ENCODE measurements at places on chromosomes 6 and 20. TPM values are rescaled to one million over a fixed set of nuclear protein-coding genes. Genes with fewer than 3 reads are reported as not detected.
A peak's percentile ranks its signal among the peaks of the same experiment; 100 is the strongest.

Gene CD24
- 330 TPM for total RNA-seq

Gene SLC12A5
- 0.77 TPM for total RNA-seq

Gene PSORS1C2
- not detected for total RNA-seq

Gene BPIFB4
- total RNA-seq = not detected

Gene TREM2
- total RNA-seq = not detected

Gene ZFAND3
- total RNA-seq = 24.3 TPM

Gene NUP153
- total RNA-seq = 62.5 TPM

Gene VIP
- not detected for total RNA-seq

Gene PAK5
- 1.6 TPM for total RNA-seq

DNA sequence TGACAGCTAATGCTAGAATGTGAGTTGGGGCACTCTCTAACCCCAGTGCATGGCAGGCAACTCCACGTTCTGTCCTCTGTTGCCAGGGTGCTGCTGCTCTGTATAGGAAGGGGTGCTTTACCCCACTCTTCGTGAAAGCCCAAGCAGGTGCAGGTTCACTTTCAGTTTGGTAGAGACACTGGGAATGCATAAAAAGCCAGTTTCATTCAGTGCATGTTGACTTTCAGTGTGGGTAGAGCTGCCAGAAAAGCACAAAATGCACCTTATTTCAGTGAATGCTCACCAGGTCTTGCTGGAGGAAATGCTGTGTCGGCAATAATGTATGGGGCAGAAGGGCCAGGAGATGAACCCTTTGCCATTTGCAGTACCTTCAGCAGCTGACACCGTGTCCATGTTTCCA, 62.1 kb upstream of the ADGRB3 start:
- no peak for DNase-seq

DNA sequence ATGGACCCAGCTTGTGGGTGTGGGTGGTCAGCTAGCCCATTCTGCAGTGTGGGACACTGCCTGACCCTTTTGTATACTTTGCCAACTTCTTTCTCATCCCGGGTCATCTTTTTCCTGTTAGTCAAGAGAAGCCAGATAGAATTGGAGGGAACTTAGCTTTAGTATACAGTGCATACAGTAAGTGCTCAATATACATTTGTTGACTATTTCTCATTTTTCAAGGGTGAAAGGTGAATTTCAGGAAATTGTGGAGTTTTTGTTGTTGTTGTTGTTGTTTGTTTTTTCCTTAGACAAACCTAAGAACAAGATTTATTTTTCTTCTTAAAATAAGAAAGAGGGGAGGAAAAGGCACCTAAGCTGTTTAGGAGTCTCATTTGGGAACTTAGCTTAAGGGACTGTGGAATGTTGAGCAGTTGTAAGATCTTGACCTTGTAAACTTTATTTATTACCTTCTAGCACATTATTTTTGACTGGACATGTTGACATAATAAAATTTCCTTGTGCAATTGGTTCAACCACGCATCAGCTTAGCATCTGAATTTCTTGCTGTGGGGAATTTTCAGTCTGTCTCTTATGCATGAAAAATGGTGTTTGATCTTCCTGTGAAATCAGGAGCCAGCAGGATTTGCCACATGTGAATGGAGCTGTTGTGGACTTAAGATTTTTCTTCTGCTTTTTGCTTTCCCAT, 113.6 kb downstream of the ARID1B start:
- DNase-seq = no peak

DNA sequence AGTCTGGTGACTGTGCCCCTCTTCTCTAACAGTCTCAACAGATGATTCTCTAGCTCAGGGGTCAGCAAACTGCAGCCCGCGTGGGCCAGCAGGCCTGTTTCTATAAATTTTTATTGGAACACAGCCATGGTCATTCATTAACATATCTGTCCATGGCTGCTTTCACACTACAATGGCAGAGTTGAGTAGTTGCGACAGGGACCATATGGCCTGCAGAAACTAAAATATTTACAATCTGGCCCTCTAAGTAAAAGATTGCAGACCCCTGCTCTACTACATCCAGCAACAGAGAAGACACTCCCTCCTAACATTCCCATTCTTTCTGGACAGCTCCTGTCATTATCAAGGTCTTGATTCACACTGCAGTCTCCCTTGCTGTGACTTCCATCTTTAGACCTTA, 45.2 kb downstream of the PLAGL2 start:
- DNase-seq = no peak

- no peak for DNase-seq
Measured at GRCh38 chr6:64777941-64778785, 928.9 kb downstream of the EYS start.

GRCh38 chr6:25279748-25280343, 672 bp downstream of the CARMIL1 start:
- DNase-seq = peak; percentile 46

GRCh38 chr6:75124983-75125382, 80.9 kb downstream of the COL12A1 start:
- DNase-seq = no peak

- DNase-seq = no peak
Measured at GRCh38 chr6:163229050-163229449, 185.5 kb upstream of the QKI start.

DNA sequence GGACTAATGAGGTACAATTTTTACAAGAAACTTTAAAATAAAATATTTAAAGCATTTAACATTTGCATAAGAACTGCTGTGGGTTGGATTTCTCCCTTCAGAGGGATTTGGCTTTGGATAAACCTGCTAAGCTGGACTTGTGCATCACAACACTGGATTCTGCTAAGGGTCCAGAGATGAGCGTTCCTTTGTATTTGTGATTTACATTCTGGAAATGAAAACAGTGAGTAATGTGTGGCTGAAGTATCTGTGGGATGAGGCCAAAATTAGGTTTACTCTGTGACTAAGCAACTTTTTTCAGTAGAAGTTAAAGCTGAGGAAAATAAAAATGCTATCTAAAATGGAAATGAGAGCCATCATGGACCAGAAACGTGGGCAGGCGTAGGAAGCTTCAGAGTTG, 494.3 kb downstream of the EPM2A start:
- DNase-seq = no peak

- DNase-seq = no peak
Measured at GRCh38 chr6:53161481-53162009, 12.9 kb upstream of the GCM1 start.

GRCh38 chr20:20946122-20946759, 159.9 kb downstream of the LINC00237 start:
- DNase-seq = no peak

GRCh38 chr20:50077818-50078601, 34.9 kb downstream of the UBE2V1 start:
- no peak for DNase-seq

DNA sequence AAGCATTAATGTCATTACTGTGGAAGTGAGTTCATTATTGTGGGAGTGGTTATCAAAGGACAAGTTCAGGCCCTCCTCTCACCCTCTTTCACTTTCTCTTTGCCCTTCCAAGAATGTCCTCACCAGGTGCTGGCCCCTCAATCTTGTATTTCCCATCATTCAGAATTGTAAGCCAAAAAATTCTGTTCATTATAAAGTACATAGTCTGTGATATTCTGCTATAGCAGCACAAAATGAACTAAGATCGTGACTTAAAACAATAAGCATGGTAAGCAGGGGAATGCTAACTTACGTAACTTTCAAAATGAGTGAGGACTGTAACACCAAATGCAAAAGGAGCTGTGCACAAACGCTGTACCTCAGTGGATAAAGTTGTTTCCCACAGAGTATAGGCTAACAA, 515.7 kb upstream of the BTBD3 start:
- DNase-seq = no peak

DNA sequence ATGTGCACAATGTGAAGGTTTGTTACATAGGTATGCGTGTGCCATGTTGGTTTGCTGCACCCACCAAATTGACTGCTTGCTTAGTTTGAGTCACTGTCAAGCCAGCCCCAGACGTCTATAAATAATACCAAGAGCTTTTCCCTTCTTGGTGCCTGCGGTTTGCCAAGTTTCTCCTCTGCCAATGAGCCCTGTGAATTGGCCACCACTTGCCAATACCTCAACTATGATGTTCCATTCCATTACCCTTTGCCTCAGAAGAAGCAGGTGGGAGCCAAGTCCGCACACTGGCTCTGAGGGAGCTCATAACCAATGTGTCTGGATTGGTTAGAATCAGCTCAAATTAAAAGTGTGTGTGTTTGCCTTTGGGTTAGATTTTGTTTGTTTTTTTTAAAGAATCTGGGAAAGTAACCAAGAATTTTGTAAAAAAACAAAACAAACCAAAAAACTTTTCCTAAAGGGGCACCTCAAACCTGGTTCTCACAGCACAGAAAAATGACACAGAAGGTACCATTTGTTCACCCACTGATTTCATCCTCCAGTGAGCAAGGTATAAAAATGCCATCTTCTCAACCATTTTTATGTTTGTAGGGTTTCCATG, 244.7 kb upstream of the PRND start:
- no peak for DNase-seq

GRCh38 chr20:42610070-42610469, 579.6 kb downstream of the PTPRT start:
- no peak for DNase-seq

DNA sequence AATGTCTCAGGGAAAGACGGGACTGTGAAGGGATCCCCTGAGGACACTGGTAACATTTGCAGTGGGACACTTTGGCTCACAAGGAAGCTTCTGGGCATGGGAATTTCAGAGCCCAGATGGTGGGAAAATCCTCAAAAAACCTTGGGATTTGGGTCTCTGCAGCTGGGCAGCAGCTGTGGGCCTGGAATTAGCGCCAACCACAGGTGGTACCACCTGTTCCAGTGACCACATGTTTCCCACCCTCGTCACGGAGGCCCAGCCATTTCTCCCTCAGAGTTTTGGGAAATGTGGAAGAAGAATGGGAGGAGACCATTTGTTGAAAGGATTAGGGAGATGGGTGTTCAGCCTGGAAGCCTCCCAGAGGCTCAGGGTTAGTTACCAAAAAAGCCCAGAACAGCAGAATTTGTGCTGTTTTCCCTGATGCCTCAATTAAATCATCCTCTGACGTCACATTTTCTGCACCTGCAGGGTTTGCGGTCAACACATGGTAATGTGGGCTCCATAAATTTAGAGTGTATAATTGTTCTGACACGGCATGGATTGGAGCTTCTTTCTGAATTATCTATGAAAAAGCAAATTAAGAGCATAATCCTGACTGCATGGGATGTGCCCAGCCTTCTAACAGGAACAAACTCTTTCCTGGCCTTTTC, 34.4 kb downstream of the EDN3 start:
- no peak for DNase-seq

DNA sequence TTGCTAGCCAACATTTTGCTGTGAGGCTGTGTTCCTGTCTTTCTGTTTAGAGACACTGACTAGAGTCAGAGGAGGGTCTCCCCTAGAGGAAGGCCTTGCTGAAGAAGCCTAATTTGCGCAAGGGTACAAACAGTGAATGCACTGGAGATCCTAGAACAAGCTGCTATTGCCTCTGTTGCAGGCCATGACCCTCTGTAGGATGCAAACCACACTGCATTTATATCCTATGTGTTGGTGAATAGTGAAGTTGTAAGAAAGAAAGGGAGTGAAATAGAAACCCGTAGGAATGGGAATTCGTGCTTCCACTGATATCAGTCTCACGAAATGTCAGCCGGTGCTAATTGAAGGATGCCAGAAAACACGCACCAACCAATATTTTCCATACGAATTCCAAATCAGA, 88.2 kb downstream of the GJA1 start:
- no peak for DNase-seq

GRCh38 chr6:166751051-166751595, 124.1 kb upstream of the RPS6KA2 start:
- DNase-seq = peak; percentile 49

DNA sequence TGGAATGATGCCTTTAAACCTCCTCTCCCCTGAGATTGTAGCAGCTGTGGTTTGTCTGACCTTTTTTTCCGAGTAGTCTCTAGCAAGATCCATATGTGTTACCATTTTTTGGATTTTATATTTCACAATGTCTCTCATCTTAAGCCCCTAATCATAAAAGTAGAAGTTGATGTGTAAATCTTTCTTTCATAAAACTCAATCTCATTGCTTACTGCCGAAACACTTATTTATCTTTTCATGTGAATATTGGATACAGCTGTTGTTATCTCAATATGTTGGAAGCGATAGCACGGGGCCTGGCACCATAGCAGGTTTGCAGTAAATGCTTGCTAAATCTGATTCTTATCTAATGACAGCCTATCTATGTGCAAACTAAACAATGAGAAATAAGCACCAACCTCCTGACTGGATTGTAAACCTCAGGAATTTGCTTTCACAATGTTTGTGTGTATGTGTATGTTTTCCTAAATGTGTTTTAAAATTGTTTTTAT, 14.2 kb downstream of the SMPDL3A start:
- DNase-seq = no peak

- DNase-seq = peak; percentile 64
Measured at GRCh38 chr20:46253391-46253790, 54.9 kb downstream of the CDH22 start.

DNA sequence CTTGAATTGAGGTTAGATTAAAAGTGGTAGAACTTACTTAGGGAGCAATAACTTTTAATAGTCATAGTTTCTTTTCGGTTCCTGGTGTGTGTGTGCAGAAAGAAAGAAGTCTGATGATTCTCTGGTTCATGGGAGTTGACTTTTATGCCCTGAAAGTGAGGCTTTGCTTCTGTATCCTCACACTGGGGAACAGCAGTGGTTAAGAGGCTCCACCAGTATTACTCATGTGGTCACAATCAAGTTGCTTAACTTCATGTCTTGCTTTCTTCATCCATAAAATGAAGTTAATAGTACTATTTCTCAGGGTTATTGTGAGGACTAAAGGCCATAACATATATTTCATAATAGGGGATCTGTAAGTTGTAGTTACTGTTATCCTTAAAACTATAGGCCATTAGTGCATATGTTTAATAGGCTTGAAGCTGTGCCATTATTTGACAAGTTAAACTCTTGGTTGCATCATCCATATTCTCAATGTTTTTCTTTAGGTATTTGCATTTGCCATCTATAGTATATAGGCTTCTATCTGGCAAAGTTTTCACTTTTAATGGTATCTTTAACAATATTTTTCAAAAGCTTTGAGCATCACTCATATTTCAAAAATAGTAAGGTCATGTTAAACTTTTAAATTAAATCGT, 262.4 kb downstream of the PLCB1 start:
- no peak for DNase-seq

DNA sequence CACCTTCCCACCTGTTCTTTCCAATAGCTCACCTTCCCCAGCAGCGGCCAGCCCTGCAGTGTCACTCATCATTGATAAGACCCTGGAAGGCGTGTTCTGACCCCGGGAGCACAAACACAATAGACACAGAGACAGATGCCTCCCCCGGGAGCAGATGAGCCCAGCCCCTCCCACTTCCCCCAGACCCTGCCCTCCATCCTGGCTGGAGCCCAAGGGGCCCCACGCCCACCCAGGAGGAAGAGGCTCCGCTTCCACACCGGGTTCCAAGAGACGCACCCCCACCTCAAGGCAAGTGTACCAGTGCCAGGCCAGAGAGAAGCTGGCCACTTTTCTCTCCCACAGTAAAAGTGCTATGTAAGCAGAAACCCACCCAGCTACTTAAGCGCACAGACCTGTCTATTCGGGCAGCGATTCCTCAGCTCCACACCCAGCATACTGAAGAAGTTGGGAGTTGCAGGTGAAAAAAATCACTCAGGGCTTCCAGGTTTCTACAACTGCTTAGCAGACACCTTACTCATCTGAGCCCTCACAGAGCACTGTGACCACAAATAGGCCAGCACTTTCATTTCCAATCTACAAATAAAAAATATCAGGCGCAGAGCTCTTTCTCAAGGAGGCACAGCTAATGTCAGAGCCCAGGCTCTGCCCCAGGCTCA, 93.4 kb upstream of the NXT1 start:
- no peak for DNase-seq

GRCh38 chr6:159691133-159691962, 1.7 kb downstream of the SOD2 start:
- DNase-seq = peak; percentile 14

GRCh38 chr6:118212451-118213173, 305.5 kb downstream of the SLC35F1 start:
- DNase-seq = no peak

Measured in neural progenitor cell (in vitro differentiated cells).